ENCODE measurements at places on chromosomes 7 and 10.

DNA sequence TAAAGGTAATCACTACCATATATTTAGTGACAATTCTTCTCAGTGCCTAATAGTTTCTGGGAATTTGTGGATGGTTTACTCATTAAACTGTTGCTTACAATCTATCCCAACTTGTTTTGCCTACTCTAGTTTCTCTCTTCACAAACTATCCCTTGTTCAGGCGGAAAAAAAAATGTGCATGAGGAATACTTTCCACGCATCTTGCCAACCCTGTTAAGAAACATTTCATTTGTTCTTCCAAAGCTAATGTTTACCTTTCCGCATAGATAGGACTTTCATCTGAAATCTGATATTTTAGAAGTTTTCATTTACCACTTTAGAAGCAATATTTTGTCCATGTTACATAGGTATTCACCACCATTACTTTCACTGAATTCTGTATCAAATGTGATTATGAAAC is 191.9 kb downstream of the MDFIC start:
- no peak for DNase-seq

DNA sequence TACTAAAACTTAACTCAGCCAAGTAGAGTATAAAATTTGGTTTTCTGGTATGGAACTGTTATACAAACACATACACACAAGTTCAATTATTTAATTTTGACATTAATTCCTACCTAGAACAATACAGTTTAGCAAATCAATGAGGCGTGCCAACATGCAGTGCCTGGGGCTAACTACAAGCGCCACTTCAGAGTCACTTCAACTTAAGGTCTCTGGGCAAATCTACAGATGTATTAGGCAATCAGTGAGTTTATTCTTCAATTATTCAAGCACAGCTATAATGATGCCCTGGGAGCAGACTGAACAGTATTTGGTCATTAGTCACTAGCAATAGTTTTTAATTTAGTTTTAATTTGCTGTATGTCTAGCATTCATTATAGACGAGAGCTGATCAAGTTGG is 51.6 kb downstream of the HIBADH start:
- DNase-seq: no peak

- DNase-seq: no peak
Measured at GRCh38 chr7:41916450-41916927, 213.6 kb upstream of the INHBA start.

GRCh38 chr7:90889210-90889609 is 293.1 kb downstream of the CDK14 start:
- no peak for DNase-seq

GRCh38 chr10:70343312-70343711 is 39.1 kb downstream of the LRRC20 start:
- no peak for DNase-seq

GRCh38 chr10:114110174-114110972 is 63.6 kb downstream of the CCDC186 start:
- peak; percentile 17 for DNase-seq

GRCh38 chr7:92614660-92615174 is 24.5 kb upstream of the FAM133B start:
- DNase-seq: no peak
